Hindlimb muscle (tissue), 1 donor: ENCODE measurements at places on chromosomes 3 and 15. TPM values are rescaled to one million over a fixed set of nuclear protein-coding genes. Genes with fewer than 3 reads are reported as not detected.

GRCh38 chr3:193945143-193945542 is 190.8 kb upstream of the HES1 start:
- DNase-seq: no peak

- no peak for DNase-seq
These were observed 99.9 kb downstream of the TLE3 start for GRCh38 chr15:69997813-69998212.

Gene SLC9C1
- polyA plus RNA-seq: 0.10 TPM

Gene DISP2
- 1.4 TPM for polyA plus RNA-seq

DNA sequence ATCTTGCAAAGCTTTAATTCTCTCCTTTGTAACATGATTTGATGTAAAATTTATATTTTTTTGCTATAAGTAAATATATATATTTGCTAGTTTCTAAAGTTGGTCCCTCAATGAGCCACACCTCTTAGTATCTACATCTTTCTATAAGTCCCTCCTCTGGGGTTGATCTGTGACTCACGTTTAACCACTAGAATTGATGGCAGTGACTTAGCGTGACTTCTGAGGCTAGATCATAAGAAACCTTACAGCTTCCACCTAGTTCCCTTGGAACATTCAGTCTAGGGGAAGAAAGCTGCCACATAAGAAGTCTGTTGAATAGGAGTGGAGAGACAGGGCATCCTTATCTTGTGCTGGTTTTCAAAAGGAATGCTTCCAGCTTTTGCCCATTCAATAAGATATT is 56.6 kb upstream of the TNIK start:
- no peak for DNase-seq

Gene CCDC191
- 4.6 TPM for polyA plus RNA-seq

Gene FBN1
- 180 TPM for polyA plus RNA-seq

Gene ASB7
- polyA plus RNA-seq: 8.5 TPM

DNA sequence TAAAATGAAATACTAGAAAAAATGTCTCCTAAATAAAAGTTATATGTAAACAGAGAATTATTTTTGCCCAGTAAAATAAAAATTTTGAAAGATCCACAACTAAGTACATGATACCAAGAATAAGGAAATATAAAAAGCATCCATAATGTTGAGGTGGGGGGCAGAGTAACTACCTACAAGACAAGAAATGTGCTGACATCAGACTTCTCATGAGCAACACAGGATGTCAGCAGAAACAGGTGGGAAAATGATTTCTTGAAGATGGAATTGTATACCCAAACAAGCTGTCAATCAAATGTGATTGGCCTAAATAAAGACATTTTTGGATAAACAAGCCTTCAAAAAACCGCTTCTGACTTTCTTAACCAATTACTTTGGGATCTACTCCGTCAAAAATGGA is 143.9 kb upstream of the LIPC start:
- DNase-seq: no peak

DNA sequence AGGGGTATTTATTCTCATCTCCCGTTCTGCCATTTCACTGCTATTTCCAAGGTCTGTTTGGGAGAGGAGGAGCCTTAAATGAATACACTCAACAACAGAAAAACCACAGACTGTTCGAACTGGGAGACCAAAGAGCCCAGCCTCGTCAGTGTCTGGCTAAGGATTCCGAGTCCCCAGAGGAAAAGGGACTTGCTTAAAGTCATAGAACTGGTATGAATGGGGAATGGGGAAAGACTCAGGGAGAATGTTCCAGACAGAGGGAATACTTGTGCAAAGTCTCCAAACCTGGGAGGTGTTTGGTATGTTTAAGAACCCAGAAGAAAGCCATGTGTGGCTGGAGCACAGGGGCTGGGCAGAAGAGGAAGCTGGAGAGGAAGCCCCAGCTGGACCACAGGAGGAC is 46.9 kb downstream of the FAM43A start:
- no peak for DNase-seq

Gene HYAL1
- polyA plus RNA-seq: 2.1 TPM

GRCh38 chr3:5301651-5302297 is 114.3 kb downstream of the EDEM1 start:
- DNase-seq: no peak

DNA sequence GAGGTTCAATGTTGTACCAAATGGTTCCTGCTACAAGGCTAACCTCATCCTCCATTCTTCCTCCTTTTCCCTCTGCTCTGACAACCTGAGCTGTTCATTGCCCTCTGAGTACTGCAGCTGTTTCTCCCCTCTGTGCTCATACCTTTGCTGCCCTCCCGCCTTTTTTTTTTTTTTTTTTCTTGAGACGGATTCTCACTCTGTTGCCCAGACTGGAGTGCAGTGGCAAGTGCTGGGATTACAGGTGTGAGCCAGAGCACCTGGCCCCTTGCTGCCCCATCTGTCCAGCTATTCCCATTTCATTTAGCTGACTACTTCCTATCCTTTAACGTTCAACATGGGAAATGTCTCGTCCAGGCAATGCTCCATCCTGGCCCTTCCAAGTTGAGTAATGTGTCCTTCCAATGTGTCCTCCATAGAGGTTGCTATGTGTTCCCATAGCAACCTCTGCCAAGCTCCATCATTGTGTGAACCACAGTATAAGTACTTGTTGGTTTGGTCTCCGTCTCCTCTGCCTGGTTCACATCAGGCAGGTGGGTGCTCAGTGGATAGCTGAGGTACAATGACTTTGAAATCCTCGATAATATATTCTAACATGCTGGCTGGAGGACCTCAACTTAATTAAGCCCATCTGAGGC is 179.9 kb upstream of the ANKRD28 start:
- no peak for DNase-seq

DNA sequence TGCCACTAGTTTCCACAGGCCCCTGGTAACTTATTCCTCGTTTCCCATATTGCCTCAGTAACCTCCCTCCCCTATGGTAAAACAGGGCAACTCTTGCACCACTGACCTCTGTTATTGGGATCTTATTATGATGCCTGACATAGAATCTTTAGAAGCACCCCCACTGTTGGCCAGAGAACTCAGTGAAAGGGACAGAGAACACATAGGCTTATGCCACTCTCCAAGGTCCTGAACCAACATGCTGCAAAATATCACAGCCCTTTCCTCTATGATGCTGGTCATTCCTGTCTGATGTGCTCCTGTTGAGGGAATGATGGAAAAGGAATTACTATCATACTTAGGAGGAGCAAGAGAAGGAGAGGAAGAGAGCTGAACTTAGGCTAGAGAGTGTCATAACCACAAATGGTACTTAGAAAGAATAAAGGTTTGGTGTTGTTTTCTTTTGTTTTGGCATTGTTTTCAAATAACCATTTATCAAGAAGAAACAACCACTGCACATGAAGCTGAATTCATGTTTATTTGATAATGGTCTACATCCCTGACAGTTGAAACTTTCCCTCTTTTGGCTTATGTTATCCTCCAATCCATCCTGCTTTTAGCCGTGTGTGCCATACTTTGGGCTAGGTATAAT is 330.2 kb downstream of the EPHB1 start:
- DNase-seq: peak; percentile 34

GRCh38 chr3:5013021-5013906 is 34.0 kb downstream of the BHLHE40 start:
- no peak for DNase-seq

DNA sequence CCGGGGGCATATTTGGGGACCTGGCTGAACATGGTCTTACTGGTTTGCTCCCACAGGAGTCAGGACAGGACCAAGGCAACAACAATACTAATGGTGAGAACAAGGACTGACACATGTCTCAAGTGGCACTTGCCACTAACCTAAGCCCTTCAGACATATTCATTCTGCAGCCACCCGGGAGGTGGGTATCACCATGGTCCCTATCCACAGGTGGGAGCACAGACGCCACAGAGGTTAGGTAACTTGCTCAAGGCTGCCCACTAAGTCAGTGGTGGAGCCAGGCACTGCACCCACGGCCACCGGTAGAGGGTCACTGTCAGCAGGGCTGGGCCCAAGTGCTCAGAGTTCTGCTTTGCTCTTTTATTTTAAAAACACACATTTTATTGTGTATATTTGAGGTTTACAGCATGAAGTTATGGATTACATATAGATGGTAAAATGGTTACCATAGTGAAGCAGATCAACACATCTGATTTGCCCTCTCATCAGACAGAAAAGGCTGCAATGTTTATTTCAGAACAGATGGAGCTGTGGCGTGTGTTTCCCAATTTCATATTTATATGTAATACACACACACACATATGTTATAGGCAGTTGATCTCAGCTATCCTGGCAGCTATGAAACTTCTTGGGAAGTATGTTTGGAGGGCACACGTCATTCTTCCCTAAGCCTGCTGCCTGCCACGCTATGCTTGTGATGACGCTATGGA is 30.0 kb upstream of the SLC41A3 start:
- no peak for DNase-seq

DNA sequence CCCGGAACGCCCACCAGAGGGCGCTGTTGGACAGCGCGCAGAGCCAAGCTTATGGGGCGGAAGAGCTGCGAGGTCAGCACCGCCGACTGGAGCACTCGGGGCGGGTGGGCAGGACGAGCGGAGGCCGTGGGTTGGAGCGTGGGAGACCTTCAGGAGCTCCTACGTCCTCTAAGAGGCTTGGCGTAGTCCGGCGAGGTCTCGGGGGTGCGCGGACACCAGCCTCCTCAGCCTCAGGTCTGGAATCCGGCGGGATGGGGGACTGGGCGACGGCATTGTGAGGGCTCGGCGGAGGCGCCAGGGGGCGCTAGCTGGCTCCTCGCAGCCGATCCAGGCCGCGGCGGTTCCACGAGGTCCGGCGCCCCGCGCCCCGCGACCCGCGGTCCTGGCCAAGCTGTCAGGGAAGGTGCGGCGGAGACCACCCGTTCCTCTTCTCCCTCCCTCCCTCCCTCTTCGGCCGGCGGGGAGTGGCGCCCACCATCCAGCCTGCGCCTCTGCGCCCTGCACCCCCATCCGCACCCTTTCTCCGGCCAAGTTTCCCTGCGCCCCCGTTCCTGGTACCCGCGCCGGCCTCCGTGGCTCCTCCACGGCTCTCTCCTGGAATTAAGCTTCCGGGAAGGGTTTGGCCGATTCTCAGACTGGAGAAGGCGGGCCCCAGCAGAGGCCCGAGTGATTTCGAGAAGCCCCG is 24.3 kb upstream of the POLG start:
- peak; percentile 86 for DNase-seq

Gene ROPN1
- polyA plus RNA-seq: not detected

GRCh38 chr15:76084256-76084655 is 24.5 kb downstream of the TMEM266 start:
- no peak for DNase-seq

GRCh38 chr15:34125945-34126344 is 24.1 kb downstream of the PGBD4 start:
- DNase-seq: no peak

DNA sequence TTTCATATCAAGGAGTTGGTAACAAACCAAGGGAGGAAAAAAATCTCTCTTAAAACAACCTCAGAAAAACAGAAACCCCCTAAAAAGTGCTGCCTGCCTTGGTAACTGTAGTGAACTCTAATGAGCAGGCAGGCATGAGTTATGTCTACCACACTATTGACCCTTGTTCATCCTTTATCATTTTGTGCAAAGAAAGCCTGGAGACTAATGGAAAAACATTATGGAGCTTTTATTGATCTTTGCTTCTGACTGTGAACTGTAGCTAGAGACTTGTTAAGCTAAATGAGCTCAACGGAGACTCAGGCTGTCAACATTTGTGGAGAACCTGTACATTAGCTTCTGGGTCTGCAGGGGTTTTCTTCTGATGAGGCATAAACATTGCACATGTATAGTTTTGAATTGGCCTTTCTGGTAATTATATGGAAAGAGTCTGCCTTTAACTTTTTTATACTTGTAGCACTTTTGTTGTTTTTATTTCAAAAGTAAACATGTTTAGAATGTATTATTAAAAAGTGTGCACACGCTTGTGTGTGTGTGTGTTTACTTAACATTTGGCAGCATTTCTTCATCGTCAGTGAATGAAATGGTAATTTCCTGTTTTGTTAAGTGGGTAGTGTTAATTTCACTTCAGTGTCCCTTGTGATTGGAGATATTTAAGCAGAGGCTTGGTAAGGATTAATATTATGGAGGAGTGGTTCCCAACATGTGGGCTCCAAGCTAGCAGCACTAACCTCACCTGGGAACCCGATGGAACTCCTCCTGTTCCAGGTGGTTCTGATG is 15.9 kb upstream of the SPTSSB start:
- DNase-seq: no peak

DNA sequence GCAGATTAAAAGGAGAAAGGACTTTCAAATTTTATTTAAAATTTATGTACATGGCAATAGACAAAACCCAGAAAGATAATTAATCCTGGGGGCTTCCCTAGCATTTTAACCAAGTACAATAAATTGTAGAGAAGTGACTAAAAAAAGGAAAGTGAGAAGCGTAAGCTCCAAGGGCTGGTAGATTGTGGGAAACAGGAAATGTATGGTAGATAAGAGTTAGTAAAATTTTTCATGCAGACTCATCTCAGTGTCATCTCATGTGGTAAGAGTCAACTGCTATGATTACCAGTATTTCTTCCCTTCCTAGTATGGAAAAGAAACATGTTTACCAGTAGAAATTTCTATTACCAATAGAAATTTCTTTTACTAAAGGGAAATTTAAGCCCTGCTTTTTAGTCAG is 464.3 kb upstream of the AGTR1 start:
- no peak for DNase-seq

DNA sequence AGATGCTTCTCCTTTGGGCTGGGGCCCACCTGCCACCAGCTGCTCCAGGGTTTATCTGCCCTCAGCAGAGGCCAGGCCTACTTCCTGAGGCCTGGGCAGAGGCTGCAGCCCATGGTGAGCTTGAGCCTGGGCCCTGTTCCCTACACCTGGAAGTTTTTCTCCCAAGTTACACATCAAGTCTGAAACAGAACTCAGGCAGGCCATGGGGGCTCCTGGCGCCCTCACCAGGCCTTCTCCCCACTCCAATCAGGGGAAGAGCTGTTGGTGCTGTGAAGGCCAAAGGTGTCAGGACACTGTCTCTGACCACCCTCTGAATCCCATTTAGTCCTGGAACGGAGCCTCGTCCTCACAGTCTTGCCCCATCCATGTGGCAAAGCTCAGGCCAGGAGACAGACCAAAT is 7.3 kb downstream of the VWA5B2 start:
- DNase-seq: no peak

- peak; percentile 87 for DNase-seq
These were observed 15.3 kb upstream of the FANCD2 start for GRCh38 chr3:10010878-10011465.

Gene RHOV
- 0.30 TPM for polyA plus RNA-seq

Gene KBTBD13
- polyA plus RNA-seq: 1.7 TPM

- DNase-seq: no peak
These were observed 187.7 kb upstream of the CMC1 start for GRCh38 chr3:28053759-28054158.

Gene SPINK8
- not detected for polyA plus RNA-seq

- DNase-seq: no peak
These were observed 46.1 kb downstream of the RFTN1 start for GRCh38 chr3:16467393-16467792.

GRCh38 chr3:184389384-184389783 is 9.5 kb downstream of the CHRD start:
- DNase-seq: no peak

Gene CCR5
- 0.52 TPM for polyA plus RNA-seq

GRCh38 chr3:88462230-88462629 is 312.5 kb downstream of the C3orf38 start:
- no peak for DNase-seq

Gene ADAMTS9
- 66.9 TPM for polyA plus RNA-seq
